ENCODE measurements at places on chromosomes 3 and 15.

GRCh38 chr3:13818919-13819318 lies 61.0 kb downstream of the WNT7A start:
- no peak for DNase-seq

- DNase-seq: no peak
Observed at GRCh38 chr3:9217784-9218513, 31.5 kb downstream of the SRGAP3 start.

GRCh38 chr3:127751782-127752181 lies 70.5 kb downstream of the MGLL start:
- DNase-seq: no peak

DNA sequence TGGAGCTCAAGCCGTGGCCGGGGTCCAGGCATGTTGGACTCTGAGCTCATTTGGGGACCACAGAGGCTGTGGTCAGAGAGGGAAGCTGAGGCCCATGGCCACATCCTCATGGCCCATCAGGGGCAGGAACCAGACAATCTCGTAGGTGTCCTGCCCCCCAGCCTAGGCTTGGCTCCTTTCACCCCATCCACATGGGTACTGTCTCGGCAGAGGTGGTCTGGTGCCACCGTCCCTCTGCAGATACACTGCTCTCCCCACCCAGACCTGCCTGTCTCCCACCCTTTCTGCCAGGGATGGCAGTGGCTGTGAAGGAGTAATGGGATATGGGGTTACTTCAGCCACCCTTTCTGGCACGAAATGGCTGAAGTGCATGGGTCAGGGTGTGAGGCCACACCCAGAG lies 7.9 kb downstream of the PRSS50 start:
- no peak for DNase-seq

DNA sequence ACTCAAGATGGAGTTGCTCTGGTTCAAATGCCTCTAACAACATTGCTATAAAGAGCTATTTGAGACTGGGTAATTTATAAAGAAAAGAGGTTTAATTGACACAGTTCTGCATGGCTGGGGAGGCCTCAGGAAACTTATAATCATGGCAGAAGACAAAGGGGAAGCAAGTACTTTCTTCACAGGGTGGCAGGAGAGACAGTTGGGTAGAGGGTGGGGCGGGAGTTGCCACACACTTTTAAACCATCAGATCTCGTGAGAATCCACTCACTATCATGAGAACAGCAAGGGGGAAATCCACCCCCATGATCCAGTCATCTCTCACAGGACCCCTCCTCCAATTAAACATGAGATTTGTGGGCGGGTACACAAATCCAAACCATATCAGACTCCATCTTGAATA lies 30.7 kb downstream of the MAP2K5 start:
- no peak for DNase-seq

DNA sequence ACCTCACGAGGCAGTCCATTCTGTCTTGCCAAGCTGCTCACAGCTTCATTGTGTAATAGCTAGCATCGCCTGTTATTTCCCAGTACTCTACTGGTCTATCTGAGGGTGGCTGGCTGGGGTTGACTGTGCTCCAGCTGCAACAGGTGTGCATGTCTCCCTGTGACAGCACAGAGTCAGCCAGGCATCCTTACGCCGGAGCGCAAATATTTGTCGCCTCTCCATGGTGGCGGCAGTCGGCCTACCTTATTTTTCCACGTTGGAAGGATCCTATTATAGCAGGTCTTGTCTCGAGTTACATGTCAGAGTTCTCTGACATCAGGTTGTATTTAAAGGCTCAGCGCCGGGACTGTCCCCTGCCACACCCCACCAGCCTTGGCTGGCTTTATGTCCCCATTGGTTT lies 307.1 kb downstream of the TLE3 start:
- no peak for DNase-seq

DNA sequence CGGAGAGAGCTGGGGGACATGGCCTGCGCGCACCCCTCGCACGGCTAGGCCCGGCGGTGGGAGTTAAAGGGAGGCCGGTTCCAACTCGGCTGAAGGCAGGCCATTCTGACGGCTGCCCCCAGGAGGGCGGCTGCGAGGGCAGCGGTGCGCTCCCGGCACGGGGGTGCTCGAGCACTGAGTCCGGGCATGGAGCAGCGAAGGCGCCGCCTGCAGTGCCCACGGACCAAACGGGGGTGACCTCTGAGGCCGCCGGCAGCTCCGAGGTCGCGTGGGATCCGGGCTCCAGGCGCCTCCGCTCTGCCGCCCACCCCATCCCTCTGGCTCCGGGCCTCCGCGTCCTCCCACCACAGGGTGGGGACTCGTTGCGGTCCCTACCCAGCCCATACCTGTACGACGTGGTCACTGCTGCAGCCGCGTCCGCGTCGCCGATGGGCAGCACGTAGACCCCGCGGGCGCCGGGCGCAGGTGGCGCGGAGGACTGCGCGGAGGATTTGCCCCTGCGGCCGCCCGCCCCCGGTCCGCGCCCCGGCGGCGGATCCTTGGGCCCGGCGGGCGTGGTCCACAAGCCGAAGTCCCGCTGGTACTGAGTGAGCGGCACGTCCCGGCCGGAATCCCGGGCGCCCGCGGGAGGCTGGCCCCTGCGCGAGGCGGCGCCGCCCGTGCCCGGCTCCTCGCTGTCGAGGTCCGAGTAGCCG lies 469 bp downstream of the MAP6D1 start:
- DNase-seq: no peak

DNA sequence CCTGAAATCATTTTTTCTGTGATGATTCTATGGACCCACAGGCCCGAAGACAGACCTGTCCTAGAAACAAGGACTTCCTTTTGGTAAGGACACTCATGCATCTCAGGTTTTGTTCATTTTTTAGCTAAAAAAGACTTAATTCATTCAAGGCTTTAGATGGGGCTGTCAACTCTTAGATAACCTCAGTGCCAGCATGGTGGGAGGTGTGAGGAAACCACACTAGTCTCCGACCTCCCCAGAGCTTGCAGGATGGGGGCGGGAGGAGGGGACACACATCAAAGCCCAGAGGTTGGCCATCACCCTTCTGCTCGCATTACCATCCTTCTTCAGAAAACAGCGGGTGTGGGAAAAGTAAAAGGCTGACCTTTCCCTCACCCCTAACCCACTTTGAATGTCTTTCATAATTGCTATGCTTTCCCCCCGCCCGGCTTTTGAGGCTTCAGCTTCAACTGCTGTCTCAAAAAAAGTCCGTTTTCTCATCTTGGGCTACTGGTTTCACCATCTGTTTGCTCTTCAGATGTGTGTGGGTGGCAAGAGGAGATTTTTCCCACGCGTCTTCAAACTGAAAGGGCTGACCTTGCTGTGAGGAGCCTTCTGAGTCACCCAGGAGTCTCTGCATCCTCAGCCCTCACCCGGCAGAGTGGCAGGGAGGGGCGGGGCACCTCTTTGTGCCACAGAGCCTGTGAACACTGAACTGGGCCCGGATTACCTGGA lies 27.6 kb upstream of the CXCR6 start:
- DNase-seq: peak; percentile 57

- peak; percentile 62 for DNase-seq
Observed at GRCh38 chr3:14256046-14256445, 77.4 kb downstream of the LSM3 start.

- DNase-seq: peak; percentile 40
Observed at GRCh38 chr15:101276501-101277037, 716 bp downstream of the SELENOS start.

GRCh38 chr3:78994174-78995027 lies 773.4 kb downstream of the ROBO1 start:
- no peak for DNase-seq

- DNase-seq: no peak
Observed at GRCh38 chr3:12743583-12743982, 15.5 kb downstream of the TMEM40 start.

- DNase-seq: no peak
Observed at GRCh38 chr15:43514241-43515057, 3.0 kb upstream of the MAP1A start.

DNA sequence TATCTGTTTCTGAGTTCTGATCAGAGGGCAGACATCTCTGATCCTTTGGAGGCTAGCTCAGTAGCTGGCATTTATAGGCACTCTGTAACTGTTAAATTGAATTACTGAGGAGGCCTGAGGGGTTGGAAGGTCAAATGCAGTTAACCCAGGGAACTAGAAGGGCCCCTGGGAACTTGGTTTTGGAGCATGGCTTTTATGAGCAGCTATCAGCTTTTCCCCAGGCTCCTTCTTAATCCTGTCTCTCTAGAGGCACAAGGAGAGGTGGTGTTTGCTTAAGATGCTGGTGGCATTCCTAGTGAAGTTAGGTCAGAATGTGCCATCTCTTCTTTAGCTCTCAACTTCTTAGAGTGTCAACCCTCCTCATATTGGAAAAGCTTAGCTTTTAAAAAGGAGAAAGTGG lies 128.9 kb downstream of the LPP start:
- no peak for DNase-seq

- no peak for DNase-seq
Observed at GRCh38 chr3:13009132-13009945, 63.9 kb downstream of the IQSEC1 start.

- DNase-seq: no peak
Observed at GRCh38 chr15:40856746-40857145, 12.9 kb downstream of the SPINT1 start.

DNA sequence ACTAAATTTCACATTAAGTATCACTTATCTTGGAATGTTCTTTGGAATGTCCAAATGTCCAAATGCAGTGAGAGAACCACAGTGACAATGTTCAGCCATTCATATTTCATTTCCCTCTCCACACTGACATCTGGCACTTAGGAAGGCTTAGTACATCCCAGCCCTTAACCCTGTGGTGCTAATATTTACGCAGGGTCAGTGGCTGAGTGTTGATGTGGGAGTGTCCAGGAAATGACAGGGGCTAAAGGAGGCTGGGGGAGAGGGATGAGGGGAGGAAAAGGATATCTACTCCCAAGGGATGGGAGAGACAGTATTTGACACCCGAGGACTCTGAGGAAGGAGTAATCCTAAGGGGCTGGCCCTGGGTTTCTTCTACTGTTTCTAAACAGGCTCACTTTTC lies 14.1 kb upstream of the CCR4 start:
- no peak for DNase-seq

DNA sequence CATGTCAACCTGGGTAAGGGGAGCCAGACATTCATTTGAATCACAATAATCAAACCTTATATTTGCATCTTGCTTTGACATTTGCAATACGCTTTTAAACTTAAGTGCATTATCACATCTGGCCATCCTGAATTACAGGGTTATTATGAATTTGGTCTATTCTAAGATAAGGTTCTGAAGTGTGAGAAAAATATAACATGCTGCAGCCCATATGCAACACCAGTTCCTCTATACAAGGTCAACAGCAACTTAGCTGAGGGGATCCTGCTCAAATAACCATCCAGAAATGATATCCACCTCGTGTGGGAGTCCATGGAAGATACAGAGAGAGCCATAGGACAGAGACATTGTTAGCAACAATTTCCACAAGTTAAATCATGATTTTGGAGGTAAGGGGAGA lies 72.7 kb upstream of the RAD18 start:
- DNase-seq: no peak

DNA sequence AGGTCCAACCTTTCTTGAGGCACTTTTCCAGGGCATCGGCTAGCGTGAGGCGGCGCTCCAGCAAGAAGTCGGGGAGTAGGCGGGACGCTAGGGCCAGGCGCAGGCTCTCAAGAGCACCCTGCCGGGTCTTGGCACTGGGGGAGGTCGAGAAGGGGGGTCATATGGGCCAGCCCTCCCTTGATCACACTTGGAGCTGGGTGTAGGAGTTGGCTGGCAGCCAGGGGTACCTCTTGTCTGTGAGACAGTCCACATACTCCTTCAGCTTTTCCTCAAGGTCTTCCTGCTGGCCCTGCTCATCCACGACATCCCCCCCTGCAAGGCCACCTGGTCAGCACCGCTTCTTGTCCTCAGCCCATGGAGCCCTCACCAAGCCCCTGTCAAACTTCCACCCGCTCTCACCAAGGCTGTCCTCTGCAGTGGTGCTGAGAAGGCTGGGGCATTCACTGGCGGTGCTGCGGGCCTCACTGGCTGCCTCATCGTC lies 2.0 kb downstream of the IFRD2 start:
- DNase-seq: no peak

- DNase-seq: no peak
Observed at GRCh38 chr15:81914333-81914732, 131.5 kb downstream of the MEX3B start.

GRCh38 chr15:86903642-86904421 lies 824.2 kb downstream of the AGBL1 start:
- no peak for DNase-seq

DNA sequence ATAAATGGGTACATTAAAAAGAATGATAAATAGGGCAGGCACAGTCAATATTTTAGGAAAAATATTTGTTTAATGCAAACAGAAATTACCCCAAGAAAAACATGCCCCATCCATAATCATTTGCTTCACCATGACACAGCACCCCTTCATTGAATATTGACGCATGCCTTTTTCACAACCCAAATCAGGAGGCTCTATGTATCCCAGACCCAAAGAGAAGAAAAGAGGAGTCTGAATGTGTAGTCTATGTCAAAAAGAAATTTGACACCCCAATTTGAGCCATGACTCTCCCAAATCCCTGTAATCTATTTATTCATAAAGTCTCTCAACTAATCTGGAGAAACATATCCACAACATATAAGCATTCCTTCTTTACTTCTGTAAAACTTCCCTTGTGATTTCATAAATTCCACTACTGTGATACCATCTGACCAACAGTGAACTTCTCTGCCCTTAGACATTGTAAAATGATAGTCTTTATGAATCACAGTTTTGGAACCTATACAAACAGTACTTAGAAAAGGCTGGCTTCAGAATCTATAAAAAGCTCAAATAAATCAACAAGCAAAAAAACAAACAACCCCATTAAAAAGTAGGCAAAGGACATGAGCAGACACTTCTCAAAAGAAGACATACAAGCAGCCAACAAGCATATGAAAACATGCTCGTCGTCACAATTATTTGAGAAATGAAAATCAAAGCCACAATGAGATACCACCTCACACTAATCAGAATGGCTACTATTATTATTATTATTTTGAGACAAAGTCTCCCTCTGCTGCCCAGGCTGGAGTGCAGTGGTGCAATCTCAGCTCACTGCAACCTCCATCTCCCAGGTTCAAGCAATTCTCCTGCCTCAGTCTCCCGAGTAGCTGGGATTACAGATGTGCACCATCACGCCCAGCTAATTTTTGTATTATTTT lies 53.4 kb upstream of the XRN1 start:
- peak; percentile 79 for DNase-seq

- no peak for DNase-seq
Observed at GRCh38 chr3:167209011-167209410, 171.1 kb downstream of the ZBBX start.

DNA sequence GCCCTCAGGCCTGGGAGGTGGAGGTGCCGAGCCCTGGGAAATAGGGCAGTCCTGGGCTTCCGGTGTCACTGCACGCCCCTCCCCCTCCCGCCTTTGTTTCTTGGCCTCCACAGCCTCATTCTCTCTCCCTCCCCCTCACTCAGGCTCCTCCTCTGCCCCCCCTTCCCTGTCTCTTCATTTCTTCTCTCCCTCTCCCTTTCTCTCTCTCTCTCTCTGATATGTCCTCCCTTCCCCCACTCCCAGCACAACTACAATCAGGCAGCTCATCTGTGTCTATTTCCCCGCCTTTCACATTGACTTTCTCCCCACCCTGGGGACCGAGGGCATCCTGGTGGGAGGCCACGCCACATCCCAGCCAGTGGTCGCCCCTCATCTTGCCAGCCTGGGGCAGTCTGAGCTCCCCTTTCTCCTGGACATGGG lies 40.2 kb downstream of the IDH2 start:
- peak; percentile 49 for DNase-seq
